Cardiac ventricle fibroblast (primary cell): ENCODE measurements at places on chromosomes 3 and 15. TPM values are rescaled to one million over a fixed set of nuclear protein-coding genes. Genes with fewer than 3 reads are reported as not detected.

RETNLB gene
- not detected in 2 replicates for total RNA-seq

FOXB1 gene
- not detected in 2 replicates for total RNA-seq

CYP1A2 gene
- total RNA-seq: not detected in 2 replicates

FSIP1 gene
- 0.20 and 0.25 TPM in 2 replicates for total RNA-seq

RARB gene
- 2.2 and 2.7 TPM in 2 replicates for total RNA-seq
